Lung microvascular endothelial cell (primary cell): ENCODE measurements at places on chromosomes 5 and 9. TPM values are rescaled to one million over a fixed set of nuclear protein-coding genes. Genes with fewer than 3 reads are reported as not detected.

Gene PRUNE2
- 8.5 and 16.6 TPM in 2 replicates for total RNA-seq

- peak; percentile 90 for DNase-seq
These were observed 85.9 kb upstream of the IL17B start for GRCh38 chr5:149464796-149465489.

Gene SHROOM1
- 1.4 and 1.5 TPM in 2 replicates for total RNA-seq

DNA sequence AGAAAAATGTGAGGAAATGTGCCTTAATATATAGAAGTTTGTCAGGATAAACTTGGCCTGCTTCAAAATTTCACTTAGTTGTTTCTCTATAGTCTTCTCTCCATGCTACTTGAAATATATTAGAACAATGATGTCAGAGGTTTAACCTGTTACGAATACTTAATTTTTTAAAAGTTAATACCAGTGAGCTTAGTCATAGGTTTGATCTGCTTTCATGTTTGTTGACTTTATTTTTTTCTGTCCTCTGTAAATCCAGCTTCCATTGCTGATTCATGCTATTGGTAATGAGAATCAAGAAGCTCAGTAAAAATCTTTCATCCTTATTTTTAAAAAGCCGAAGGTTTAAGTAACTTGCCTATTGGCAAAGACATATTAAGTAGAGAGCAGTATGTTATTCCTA lies 27.9 kb downstream of the BDP1 start:
- DNase-seq = peak; percentile 82

Gene GALNT12
- total RNA-seq = under 0.01 and 0.22 TPM in 2 replicates

Gene CBY3
- total RNA-seq = 0.22 TPM in 1 of 2 replicates, not detected in the other

GRCh38 chr5:39835371-39835770 lies 410.6 kb upstream of the DAB2 start:
- DNase-seq = no peak
